ENCODE measurements at places on chromosomes 5 and 9. TPM values are rescaled to one million over a fixed set of nuclear protein-coding genes. Genes with fewer than 3 reads are reported as not detected.

The PRDM9 gene
- total RNA-seq, result not detected

The GRPEL2 gene
- total RNA-seq, result 17.1 TPM

DNA sequence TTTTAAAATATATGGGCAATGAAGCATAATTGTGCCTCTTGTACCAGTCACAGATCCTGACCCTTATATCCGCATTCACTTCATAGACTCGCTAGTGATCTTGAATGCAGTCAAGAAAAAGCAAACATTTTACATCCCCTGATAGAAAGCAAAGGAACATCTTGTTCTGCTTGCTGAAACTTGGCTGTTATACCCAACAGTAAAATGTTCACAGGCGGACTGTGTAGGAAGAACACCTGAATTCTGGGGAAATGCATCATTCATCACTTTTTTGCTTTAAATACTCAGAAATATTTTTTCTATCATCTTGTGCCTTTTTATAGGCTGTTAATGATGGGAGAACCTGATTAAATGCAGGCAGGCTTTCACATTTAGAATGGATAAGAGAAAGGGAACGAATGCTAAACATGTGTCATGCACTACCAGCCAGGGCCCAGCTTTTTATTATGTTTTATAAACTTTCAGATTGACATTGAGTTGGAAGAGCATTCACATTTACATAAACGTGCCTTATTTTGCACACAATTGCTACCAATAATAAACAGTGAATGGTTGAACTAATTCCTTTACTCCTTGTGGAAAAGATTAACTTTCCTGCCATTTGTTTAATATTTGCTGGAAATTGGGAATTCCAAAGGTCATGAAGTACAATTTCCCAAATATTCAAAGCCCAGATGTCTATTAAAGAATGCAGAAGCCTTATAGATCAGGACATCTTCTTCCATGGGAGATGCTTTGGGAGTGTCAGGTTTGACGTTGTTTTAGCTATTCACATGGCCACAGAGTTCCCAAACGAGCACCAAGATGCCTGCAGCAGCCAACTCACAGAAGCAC, 756.2 kb downstream of the TLE1 start:
- no peaks in the 10 kb centered on the region for H3K27me3 ChIP-seq
- no peak for DNase-seq
- H3K36me3 ChIP-seq, result no peaks in the 10 kb centered on the region

DNA sequence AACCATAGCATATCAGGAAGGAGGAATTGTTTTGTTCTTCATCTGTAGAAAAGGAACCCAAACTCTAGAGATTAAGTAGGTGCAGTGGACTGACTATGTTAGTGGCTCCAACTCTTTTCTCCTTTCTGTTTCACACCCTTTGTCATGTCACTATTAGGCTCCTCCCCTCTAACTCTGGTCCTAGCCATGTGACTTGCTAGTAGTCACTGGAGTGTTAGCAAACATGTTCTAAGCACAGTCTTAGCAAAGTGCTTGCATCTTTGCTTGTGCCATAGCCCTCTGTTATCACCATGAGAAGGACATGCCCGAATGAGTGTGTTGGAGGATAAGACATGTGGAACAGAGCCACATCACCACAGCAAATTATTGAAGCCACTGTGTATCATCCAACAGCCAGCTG, 55.4 kb upstream of the PPP3R2 start:
- H3K27me3 ChIP-seq, result no peaks in the 10 kb centered on the region
- no peak for DNase-seq
- H3K4me1 ChIP-seq, result no peaks in the 10 kb centered on the region
- no peak overlapping the region for H3K27ac ChIP-seq
- no peaks in the 10 kb centered on the region for H3K36me3 ChIP-seq

GRCh38 chr5:137279521-137280231, 219.4 kb downstream of the SPOCK1 start:
- no peaks in the 10 kb centered on the region for H3K36me3 ChIP-seq
- no peaks in the 10 kb centered on the region for H3K27me3 ChIP-seq
- no peaks in the 10 kb centered on the region for H3K4me1 ChIP-seq
- no peak for DNase-seq

- H3K27me3 ChIP-seq, result no peaks in the 10 kb centered on the region
- H3K4me1 ChIP-seq, result no peaks in the 10 kb centered on the region
- DNase-seq, result no peak
Measured at GRCh38 chr5:97714424-97714823, 531.4 kb upstream of the RIOK2 start.

DNA sequence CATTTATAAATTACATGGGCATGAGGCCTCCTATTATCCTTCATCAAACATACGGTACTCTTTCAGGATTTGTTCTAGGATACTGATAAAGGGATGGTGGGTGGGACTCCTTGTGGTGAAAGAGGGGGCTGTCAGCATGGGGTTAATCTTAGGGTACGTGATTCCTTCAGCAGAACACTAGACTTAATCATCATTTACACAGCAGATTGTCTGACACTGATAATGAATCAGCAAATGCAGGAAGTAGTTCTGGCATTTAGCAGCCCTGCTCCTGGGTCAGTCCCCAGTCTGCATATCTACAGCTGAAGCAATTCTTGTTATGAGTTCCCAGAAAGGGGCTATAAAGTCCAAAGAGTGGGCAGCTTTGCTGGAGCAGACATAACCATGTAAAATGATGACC, 384.6 kb downstream of the SPOCK1 start:
- H3K27ac ChIP-seq, result no peak overlapping the region
- H3K4me3 ChIP-seq, result no peak overlapping the region
- no peak for DNase-seq
- no peaks in the 10 kb centered on the region for H3K27me3 ChIP-seq
- no peaks in the 10 kb centered on the region for H3K36me3 ChIP-seq

GRCh38 chr5:86360801-86361200, 256.9 kb upstream of the COX7C start:
- H3K4me1 ChIP-seq, result no peaks in the 10 kb centered on the region
- H3K27me3 ChIP-seq, result no peaks in the 10 kb centered on the region
- no peak overlapping the region for H3K4me3 ChIP-seq
- no peaks in the 10 kb centered on the region for H3K36me3 ChIP-seq

DNA sequence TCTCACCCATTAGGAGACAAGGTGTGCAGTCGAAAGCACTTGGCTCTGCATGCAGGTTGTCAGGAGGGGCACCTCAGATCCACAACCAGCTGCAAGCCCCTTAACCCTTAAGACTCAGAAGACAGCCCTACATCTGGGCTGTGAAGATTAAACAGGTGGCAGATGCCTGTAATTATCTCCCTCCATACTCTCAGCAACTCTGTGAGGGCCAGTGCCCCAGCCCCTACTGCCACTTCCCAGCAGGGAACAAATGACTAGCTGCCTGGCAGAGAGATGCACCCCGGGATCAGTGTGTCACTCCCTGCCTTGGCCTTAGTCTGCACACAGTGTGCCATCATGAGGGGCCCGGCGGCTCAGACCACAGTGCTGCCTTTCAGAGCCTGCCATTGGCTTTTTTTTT, 42.0 kb downstream of the CRB2 start:
- no peaks in the 10 kb centered on the region for H3K36me3 ChIP-seq
- no peaks in the 10 kb centered on the region for H3K27me3 ChIP-seq
- H3K27ac ChIP-seq, result no peak overlapping the region

DNA sequence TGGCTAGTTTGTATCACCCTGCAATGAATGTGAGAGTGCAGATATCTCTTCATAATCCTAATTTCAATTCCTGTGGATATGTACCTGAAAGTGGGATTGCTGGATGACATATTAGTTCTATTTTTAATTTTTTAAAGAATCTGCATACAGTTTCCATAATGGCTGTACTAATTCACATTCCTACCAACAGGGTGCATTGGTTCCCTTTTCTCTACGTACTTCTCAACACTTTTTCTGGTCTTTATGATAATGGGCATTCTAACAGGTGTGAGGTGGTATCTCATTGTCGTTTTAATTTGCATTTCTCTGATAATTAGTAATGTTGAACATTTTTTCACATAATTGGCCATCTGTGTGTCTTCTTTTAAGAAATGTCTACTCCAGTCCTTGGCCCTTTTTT, 927.5 kb downstream of the DTWD2 start:
- no peaks in the 10 kb centered on the region for H3K36me3 ChIP-seq
- H3K4me3 ChIP-seq, result no peak overlapping the region
- no peak for DNase-seq

GRCh38 chr5:138460032-138460693, 5.1 kb upstream of the EGR1 start:
- H3K4me3 ChIP-seq, result no peak overlapping the region
- peaks cover 5% of the 10 kb centered on the region for H3K4me1 ChIP-seq
- H3K36me3 ChIP-seq, result no peaks in the 10 kb centered on the region
- peak overlapping the region; percentile 62 for H3K27ac ChIP-seq
- DNase-seq, result no peak

- no peaks in the 10 kb centered on the region for H3K36me3 ChIP-seq
- H3K4me3 ChIP-seq, result no peak overlapping the region
- no peaks in the 10 kb centered on the region for H3K27me3 ChIP-seq
- H3K4me1 ChIP-seq, result no peaks in the 10 kb centered on the region
Measured at GRCh38 chr5:3105581-3105980, 354.1 kb upstream of the IRX2 start.

DNA sequence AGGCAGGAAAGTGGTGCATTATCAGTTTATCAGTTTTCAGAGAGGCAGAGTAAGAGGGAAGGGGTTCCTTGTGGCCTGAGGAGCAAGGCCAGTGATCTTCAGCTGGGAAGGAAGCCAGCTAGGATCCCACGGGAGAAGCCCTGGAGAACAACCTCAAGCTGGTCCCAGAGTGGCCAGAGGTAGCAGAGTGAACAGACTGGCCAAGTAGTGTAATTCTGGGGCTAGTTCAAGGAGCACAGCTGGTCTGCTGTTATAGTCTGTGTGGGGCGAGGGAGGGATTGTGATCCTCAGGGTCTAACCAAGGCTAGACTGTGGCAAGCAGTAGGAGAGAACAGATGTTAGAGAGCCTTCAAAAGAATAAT, 164.6 kb downstream of the CARTPT start:
- H3K4me3 ChIP-seq, result no peak overlapping the region
- DNase-seq, result no peak
- no peaks in the 10 kb centered on the region for H3K36me3 ChIP-seq
- no peak overlapping the region for H3K27ac ChIP-seq

DNA sequence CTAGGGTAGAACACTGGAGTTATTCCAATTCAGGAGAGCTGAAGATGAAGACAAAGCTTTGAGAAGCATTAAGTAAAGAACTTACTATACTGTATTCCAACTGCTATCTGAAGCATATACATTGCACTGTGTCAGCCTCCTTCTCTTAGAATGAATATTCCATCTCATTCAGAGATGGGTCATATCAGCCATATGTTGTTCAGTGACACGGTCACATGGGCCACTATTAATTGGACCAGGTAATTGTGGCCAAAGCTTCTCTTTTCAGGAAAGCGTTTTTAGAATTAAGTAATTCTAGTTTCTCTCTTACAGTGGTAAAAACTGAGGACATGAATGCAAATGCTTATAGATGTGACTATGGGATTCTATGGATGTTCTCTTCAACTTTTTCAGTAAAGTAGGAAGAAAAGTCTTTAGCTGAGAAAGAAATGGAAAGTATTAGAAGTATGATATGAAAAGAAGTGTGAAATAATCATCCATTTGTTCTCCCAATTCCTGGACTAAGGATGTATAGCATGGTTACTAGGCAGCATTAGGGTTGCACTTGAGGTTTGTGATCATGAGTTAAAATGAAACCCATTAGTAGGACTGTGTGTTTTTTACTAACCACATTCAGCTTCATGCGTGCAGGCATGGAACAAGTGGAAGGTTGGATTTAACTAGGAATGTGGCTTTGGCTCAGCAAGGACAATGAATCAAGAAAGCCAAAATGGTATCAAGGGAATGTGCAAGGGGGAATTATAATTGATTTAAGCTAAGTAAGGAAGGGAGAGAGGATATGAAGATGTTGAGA, 40.9 kb downstream of the CETN3 start:
- no peaks in the 10 kb centered on the region for H3K27me3 ChIP-seq
- no peaks in the 10 kb centered on the region for H3K4me1 ChIP-seq
- DNase-seq, result no peak
- no peak overlapping the region for H3K4me3 ChIP-seq

GRCh38 chr9:27628311-27628710, 55.0 kb upstream of the C9orf72 start:
- no peaks in the 10 kb centered on the region for H3K4me1 ChIP-seq
- no peak overlapping the region for H3K4me3 ChIP-seq
- DNase-seq, result no peak
- H3K27me3 ChIP-seq, result no peaks in the 10 kb centered on the region
- no peaks in the 10 kb centered on the region for H3K36me3 ChIP-seq

DNA sequence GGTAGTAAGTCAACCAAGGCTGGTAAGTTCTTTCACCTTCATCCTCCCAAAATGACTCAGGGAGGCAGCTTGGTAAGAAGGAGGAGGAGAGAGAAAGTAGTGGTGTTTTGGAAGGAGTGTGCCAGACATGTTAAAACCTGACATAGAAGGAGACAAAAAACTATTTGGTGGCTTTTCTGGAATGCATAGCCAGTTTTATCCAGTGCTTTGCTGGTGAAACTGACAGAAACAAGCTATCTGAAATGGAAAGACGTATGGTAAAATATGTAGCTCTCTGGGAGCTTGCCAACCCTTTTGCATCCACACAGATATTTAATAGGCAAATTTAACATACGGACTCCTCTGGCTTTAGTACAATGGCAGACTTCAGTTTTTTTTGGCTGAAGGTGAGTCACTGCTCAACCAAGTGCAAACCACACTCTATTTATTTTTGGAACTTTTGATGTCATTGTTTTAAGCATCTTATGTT, 45.4 kb downstream of the RAB14 start:
- no peaks in the 10 kb centered on the region for H3K27me3 ChIP-seq
- H3K4me3 ChIP-seq, result no peak overlapping the region
- no peak for DNase-seq
- H3K4me1 ChIP-seq, result no peaks in the 10 kb centered on the region
- H3K36me3 ChIP-seq, result no peaks in the 10 kb centered on the region

DNA sequence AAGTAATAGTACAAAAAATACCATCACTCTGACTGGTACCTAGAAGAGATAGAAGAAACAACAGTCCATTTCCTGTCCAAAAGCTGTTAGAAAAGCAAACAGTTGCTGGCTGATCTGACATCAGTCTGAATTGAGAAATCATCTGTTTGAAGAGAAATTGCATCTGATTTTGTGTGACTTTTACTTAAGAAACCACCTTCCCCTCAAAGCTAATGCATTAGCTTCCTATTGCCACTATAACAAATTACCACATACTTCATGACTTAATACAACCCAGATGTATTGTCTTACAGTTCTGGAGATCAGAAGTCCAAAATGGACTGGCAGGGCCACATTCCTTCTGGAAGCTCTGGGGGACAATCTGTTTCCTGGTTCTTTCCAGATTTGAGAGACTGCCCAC, 385.9 kb upstream of the TLE4 start:
- H3K4me1 ChIP-seq, result no peaks in the 10 kb centered on the region
- H3K27ac ChIP-seq, result no peak overlapping the region
- no peaks in the 10 kb centered on the region for H3K27me3 ChIP-seq
- no peaks in the 10 kb centered on the region for H3K36me3 ChIP-seq

DNA sequence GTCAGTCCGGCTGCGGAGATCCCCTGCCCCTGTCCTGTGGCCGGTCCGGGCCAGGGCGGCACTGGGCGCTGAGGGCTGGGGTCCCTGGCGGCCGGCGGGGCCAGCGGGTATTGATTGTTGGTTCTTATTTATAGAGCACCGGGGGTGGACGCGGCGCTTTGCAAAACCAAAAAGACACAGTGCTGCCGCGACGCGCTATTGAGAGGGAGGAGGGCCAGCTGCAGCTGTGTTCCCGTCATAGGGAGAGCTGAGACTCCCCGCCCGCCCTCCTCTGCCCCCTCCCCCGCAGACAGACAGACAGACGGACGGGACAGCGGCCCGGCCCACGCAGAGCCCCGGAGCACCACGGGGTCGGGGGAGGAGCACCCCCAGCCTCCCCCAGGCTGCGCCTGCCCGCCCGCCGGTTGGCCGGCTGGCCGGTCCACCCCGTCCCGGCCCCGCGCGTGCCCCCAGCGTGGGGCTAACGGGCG, 2.5 kb downstream of the LRRC26 start:
- H3K4me1 ChIP-seq, result peaks cover 35% of the 10 kb centered on the region
- DNase-seq, result no peak
- H3K36me3 ChIP-seq, result no peaks in the 10 kb centered on the region
- H3K27me3 ChIP-seq, result peaks cover 80% of the 10 kb centered on the region
- no peak overlapping the region for H3K27ac ChIP-seq
- peak overlapping the region; percentile 52 for H3K4me3 ChIP-seq

Data from breast epithelium (tissue), 4 donors.